Activated CD4-positive, alpha-beta T cell treated with anti-CD3 and anti-CD28 coated beads for 36 hours (primary cell): ENCODE measurements at places on chromosomes 12 and 14. TPM values are rescaled to one million over a fixed set of nuclear protein-coding genes. Genes with fewer than 3 reads are reported as not detected.

- DNase-seq: no peak
These were observed 233.5 kb downstream of the SLC2A13 start for GRCh38 chr12:39872425-39872824.

DNA sequence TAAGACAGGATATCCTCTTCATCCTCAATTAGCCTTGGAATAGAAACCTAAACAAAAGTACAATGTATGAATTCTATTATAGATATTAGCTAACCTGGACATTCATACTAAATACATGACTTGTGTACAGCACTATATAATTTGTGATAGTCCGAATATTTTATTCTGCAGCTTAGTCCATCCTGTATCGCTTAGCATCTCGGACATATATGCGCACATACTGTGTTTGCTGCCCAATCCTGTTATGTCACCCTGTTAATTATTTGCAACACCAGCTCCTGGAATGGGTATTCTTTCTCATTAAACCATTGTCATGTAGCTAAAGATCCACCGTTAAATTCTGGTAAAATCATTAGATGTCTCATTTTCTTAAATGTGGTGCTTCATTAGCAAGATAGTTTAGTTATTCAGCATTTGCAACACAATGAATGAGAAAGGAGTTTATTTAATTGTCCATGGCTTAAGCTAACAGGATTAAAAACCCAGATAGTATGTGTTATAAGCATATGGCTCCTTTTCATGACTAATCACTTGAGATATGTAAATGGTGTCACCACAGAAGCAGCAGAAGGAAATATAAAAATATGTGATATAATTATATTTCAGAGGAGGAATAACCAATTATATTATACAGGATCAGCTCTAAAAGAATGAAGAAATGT, 156.0 kb upstream of the ARHGAP5 start:
- no peak for DNase-seq

DNA sequence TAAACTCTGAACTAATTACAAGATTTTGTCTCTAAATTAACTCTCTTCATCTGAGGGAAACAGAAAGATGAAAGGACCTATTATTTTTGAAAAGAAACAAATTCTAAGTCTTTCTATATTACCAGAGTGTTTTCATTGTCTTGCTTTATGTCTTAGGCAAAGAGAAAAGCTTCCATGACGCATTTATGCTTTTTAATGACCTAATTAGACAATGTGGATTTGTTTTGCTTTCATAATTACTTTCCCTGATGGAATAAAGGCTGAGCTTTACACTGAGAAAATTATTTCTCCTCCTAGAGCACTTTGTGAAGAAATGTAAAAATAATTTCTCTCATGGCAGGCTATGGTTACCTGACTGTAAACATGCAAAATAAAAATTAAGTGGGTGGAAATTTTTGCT, 138.0 kb upstream of the SLCO1C1 start:
- DNase-seq: no peak

DNA sequence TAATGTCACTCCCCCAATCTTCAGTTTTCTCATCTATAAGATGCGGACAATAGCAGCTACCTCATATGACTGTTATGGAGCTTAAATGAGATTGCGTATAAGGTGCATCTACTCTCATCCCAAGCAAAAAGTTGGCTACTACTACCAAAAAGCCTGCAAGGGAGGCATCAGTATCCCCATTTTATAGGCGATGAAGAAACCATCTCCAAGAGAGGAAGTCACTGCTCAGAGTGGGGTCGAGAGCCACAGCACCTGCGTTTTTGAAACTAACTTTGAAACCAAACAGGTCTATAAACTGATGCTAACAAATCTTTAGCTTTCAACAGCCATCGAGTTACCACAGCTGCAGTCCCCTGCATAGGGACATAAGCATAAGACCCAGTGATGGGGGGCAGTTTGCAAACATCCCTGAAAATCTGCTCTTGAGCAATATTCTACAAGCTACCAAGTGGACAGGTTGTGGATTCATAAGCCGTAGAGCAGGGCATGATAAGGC, 3.5 kb downstream of the GCN1 start:
- no peak for DNase-seq

DNA sequence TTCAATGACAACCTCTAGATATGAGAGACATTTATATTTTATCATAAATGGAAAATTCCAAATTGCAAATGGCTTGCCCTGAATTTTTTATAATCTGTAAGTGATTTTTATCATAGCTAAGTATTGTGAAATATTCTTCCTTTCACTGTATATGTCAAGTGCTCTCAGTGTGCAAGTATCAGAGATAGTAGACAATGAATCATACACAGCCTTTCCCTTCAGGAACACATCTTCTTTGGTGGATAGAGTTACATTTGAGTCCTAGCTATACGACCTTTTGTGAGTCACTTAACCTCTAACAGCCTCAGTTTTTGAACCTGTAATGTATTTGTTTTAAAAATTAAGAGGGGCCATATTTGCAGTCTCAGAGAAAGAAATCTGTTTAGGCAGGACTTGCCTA, 350.7 kb upstream of the SEL1L start:
- DNase-seq: no peak

The CLEC1B gene
- not detected for total RNA-seq

The SYCP3 gene
- total RNA-seq: not detected

The OR4N5 gene
- not detected for total RNA-seq

GRCh38 chr12:109289551-109289950, 19.5 kb downstream of the FOXN4 start:
- DNase-seq: no peak

DNA sequence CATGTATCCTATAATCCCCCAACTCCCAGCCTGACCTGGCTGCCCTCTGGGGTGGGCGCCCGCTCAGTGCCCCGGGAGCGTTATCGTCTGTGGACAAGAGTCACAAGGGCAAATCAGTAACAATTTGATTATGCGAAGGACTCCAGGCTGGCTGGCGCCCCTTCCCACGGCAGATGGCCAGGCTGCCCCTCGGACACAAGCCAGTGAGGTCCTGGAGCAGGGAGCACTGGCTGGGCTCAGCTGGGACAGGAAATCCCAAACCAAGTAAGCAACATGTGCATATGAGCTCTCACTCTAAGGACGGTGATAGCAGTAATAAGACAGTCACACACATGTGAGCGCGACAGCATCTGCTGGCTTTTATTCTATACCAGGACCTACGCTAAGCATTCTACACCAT, 59.3 kb upstream of the FAM222A start:
- no peak for DNase-seq

- DNase-seq: no peak
These were observed 249.3 kb upstream of the KRR1 start for GRCh38 chr12:75760573-75761294.

GRCh38 chr12:3119756-3120601, 42.8 kb downstream of the TSPAN9 start:
- no peak for DNase-seq

DNA sequence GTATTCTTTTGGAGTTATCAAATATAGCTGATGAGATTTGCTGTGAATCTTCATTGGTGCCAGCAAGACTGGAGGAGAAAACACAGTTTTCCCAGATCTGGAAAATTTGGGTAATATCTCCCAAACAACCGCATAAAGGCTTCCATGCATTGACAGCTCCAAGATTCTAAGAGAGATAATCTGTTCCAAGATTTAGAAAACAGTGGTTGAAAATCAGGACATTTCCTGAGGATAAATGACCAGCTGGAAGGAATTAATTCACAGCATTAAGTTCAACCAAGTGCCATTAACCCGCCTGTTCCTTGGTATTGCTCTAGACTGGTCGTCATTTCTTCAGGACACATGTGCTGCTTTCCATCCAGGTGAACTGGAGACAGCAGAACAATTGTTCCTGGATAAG, 147.9 kb upstream of the PRICKLE1 start:
- no peak for DNase-seq
